ENCODE measurements at places on chromosomes 4 and X. TPM values are rescaled to one million over a fixed set of nuclear protein-coding genes. Genes with fewer than 3 reads are reported as not detected.

- peak overlapping the region; percentile 95 for H3K4me3 ChIP-seq
- no peaks in the 10 kb centered on the region for H3K27me3 ChIP-seq
- peak overlapping the region; percentile 98 for H3K27ac ChIP-seq
Measured at GRCh38 chrX:44871931-44872820, 812 bp upstream of the KDM6A start.

DNA sequence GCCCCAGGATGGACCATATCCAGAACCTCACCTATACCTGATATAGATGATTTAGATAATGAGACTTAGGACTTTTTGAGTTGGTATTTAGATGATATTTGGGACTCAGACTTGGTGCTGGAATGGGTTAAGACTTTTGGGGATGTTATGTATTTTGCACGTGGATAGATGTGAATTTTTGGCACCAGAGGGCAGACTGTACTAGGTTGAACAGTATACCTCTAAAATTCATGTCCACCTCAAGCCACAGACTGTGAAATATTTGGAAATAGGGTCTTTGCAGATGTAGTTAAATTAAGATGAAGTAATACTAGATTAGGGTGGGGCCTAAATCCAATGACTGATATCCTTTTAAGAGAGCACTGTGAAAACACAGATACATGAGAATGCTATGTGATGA, 15.6 kb downstream of the RBM41 start:
- peaks cover 8% of the 10 kb centered on the region for H3K4me1 ChIP-seq
- DNase-seq = no peak
- H3K4me3 ChIP-seq = no peak overlapping the region
- peaks cover 18% of the 10 kb centered on the region for H3K36me3 ChIP-seq
- no peak overlapping the region for H3K27ac ChIP-seq
- H3K27me3 ChIP-seq = no peaks in the 10 kb centered on the region

- H3K4me3 ChIP-seq = no peak overlapping the region
- no peak for DNase-seq
- no peaks in the 10 kb centered on the region for H3K36me3 ChIP-seq
Measured at GRCh38 chr4:139633661-139634060, 32.0 kb upstream of the MGST2 start.

GRCh38 chr4:153622093-153622492, 62.0 kb upstream of the TLR2 start:
- H3K27ac ChIP-seq = no peak overlapping the region
- peaks cover 61% of the 10 kb centered on the region for H3K36me3 ChIP-seq
- no peak for DNase-seq

DNA sequence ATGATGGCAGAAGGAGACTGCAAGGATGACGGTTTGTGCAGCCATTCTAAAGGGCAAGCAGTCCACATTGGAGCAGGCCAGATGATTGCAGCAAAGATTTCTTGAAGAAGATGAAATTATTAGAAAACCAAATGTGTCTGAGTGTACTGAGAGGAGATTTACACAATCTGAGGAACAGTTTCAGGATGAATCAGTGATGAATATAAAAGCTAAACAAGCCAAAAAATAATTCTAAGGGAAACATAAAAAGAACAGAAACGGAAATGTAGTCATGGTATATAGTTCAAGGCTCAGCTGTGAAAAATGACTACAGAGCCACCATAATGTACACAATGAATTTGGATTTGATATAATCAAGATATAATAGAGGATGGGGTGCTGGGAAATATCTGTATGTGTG, 168.5 kb downstream of the PDGFC start:
- no peak overlapping the region for H3K4me3 ChIP-seq
- H3K27me3 ChIP-seq = no peaks in the 10 kb centered on the region
- H3K27ac ChIP-seq = no peak overlapping the region
- DNase-seq = no peak

DNA sequence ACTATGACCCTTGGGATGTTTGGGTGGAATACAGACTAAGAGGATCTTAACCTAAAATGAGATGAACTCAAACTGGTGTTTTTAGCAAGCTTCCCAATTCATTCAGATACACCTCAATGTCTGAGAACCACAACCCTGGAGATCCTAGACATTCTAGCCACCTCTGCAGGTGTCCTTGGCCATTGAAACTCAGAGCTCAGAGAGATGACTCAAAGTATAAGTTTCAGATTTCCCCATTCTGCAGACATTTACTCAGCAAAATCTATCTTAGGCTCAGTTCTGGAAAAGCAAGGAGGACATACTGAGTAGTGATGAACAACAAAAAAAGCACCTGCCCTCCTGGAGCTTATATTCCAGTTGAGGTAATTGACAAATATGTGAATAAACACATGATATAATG, 47.8 kb downstream of the COMMD8 start:
- no peaks in the 10 kb centered on the region for H3K36me3 ChIP-seq
- H3K27ac ChIP-seq = no peak overlapping the region
- no peak overlapping the region for H3K4me3 ChIP-seq
- DNase-seq = no peak
- no peaks in the 10 kb centered on the region for H3K4me1 ChIP-seq
- peaks cover 2% of the 10 kb centered on the region for H3K27me3 ChIP-seq

DNA sequence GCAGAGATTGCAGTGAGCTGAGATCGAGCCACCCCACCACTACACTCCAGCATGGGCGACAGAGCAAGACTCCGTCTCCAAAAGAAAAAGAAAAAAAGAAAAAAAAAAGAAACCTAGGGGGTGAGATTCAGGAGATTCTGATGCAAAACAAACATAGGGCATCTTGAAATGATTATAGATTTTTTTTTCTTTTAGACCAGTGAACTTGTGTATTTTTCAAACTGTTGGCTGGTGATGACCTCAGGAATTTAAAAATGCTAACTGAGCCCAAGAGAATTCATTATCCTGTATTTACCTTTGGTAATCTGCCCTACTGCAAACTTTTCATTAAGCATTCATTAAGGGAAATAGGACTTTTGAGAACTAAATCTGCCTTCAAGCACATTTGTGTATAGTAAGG, 20.6 kb downstream of the ATP10D start:
- H3K27ac ChIP-seq = no peak overlapping the region
- H3K4me1 ChIP-seq = peaks cover 4% of the 10 kb centered on the region
- DNase-seq = no peak

GRCh38 chr4:180587379-180587778, 1655.8 kb upstream of the TENM3 start:
- no peak overlapping the region for H3K4me3 ChIP-seq
- H3K27me3 ChIP-seq = no peaks in the 10 kb centered on the region
- no peak for DNase-seq
- H3K27ac ChIP-seq = no peak overlapping the region
- H3K4me1 ChIP-seq = no peaks in the 10 kb centered on the region
- no peaks in the 10 kb centered on the region for H3K36me3 ChIP-seq

DNA sequence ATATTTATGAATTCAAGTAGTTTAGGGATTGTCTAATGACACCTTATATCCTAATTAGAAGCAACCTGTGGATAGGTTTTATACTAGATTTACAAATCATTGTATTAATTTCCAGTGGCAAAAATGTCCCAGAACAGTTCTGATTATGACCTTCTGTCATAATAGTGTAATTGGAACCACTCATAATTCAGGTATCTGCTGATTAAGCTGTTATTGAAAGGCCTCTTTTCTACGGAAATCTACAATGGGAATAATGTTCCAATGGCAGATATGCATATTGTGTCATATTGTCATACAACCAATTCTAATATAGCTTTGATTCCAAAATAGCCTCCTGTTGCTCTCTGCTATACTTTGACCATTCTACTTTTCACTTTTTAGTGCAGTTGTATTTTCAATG, 19.0 kb downstream of the MMRN1 start:
- H3K4me1 ChIP-seq = no peaks in the 10 kb centered on the region
- no peaks in the 10 kb centered on the region for H3K27me3 ChIP-seq
- no peak overlapping the region for H3K4me3 ChIP-seq
- DNase-seq = no peak
- no peaks in the 10 kb centered on the region for H3K36me3 ChIP-seq

DNA sequence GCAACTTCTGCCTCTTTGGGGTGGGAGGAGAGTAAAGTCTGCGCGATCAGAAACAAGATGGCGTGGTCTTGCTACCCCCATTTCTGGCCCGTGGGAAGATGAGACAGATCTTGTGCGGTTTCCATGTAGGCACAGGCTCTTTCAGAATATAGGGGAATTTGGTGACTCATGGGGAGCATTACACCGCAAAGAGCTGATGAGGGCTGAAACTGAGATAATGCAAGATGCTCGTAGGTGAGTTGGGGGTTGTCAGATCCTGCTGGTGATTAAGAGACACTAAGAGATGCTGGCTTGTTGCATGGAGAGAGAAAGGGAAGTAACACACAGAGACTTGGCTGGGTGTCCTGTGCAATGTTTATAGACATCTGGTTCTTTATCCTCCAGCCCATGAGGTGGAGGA, 1.5 kb downstream of the EVC start:
- H3K4me1 ChIP-seq = peaks cover 16% of the 10 kb centered on the region
- DNase-seq = peak; percentile 58
- H3K4me3 ChIP-seq = peak overlapping the region; percentile 48
- no peak overlapping the region for H3K27ac ChIP-seq
- peaks cover 31% of the 10 kb centered on the region for H3K27me3 ChIP-seq

- no peaks in the 10 kb centered on the region for H3K27me3 ChIP-seq
- no peak for DNase-seq
- H3K4me3 ChIP-seq = no peak overlapping the region
- H3K36me3 ChIP-seq = peaks cover 21% of the 10 kb centered on the region
- peaks cover 17% of the 10 kb centered on the region for H3K4me1 ChIP-seq
Measured at GRCh38 chrX:57367649-57368048, 81.1 kb downstream of the FAAH2 start.

DNA sequence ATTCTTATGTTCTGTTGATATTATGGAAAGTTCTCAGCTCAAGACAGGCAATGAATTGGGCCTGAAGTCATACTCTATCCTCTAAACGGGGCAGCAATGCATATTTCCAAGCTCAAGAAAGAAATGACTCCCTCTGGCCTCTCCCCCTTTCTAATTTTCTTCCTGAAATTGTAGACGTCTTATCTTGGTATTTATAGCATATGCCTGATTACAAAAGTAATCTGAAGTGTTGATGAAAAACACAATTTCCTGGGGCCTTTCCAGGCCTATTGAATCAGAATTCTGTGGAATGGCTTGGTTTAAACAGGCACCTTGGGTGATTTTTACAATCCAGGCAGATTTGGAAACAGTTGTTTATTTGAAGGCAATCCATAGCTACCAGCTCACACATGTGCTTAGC, 21.4 kb upstream of the PGRMC2 start:
- no peak overlapping the region for H3K4me3 ChIP-seq
- no peaks in the 10 kb centered on the region for H3K27me3 ChIP-seq
- H3K27ac ChIP-seq = no peak overlapping the region

- H3K36me3 ChIP-seq = no peaks in the 10 kb centered on the region
- no peak overlapping the region for H3K27ac ChIP-seq
- no peak for DNase-seq
- no peaks in the 10 kb centered on the region for H3K27me3 ChIP-seq
Measured at GRCh38 chr4:166324321-166324720, 451.3 kb downstream of the TLL1 start.

GRCh38 chrX:150649096-150649870, 43.9 kb upstream of the MTMR1 start:
- peak overlapping the region; percentile 59 for H3K27ac ChIP-seq
- H3K27me3 ChIP-seq = no peaks in the 10 kb centered on the region
- H3K4me3 ChIP-seq = no peak overlapping the region
- H3K36me3 ChIP-seq = peaks cover 17% of the 10 kb centered on the region

DNA sequence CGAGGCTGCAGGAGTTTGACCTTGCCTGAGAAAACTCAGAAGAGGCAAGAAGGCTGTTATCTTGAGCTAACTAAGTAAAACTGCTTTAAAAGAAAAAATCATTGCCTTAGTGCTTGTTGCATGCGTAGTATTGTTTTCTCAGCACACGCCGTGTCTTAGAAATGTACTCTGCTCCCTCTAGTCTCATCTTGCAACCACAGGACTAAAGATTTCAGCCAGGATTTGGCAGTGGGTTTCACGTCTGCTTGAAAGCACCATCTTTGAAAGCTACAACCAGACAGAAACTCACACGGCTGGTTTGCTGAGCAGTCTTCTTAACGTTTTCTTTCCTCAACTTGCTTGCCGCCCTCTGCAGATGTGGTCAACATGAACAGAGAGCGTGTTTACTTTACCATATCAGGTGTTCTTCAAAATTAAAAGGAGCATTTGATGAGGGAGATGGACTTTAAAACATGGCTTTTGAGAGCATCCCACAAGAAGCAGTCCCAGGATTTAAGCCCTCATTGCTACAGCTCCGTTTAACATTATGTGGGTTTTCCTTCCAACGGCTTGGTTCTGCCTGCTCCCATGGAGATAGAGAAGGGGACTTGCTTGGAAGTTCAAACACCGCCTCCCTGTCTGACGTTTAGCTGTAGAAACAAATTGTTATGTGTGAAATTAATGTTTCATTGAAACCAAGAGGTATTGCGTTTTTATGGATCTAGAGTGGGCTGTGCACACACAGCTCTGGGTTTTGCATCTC, 3.4 kb downstream of the SORCS2 start:
- no peak for DNase-seq
- no peaks in the 10 kb centered on the region for H3K36me3 ChIP-seq
- no peak overlapping the region for H3K27ac ChIP-seq
- H3K4me3 ChIP-seq = no peak overlapping the region

DNA sequence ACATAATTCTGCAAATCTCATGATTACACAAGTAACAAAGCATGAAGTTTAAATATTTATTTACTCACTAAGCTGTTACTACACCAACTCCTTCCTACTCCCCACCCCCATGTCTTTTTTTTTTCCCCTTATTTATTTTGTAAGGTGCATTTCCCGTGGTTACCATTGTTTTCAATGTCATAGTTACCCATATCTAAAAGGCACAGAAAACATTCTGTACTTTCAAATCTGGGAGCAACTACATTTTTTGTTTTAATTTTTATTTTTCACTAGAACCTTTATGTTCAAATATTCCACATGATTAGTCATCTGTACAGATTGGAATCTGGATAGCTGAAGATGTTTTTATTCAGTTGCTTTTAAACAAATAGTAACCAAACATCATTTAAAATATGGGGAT, 62.8 kb downstream of the PPP3CA start:
- no peak overlapping the region for H3K27ac ChIP-seq
- no peak overlapping the region for H3K4me3 ChIP-seq
- no peaks in the 10 kb centered on the region for H3K36me3 ChIP-seq
- no peaks in the 10 kb centered on the region for H3K27me3 ChIP-seq

DNA sequence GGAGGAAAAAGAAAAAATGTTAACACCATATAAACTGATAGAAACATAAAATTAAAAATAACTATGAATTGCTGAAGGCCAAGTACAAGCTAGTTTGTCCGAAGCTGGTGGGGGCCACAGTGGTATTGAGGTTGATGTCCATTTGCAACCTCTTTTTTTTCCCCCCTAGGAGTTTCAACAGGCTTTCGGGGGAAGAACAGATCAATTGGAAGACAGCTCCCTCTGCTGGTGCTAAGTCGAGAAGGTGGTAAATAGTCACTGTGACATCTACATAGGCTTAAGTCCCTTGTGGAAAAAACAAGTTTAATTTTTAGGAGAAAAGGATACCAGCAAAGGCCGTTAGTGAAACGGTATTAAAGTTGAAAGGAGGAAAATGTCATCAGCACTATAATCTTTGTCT, 115.7 kb upstream of the ZXDA start:
- no peaks in the 10 kb centered on the region for H3K27me3 ChIP-seq
- peak; percentile 21 for DNase-seq
- H3K36me3 ChIP-seq = no peaks in the 10 kb centered on the region

- no peak overlapping the region for H3K27ac ChIP-seq
- no peaks in the 10 kb centered on the region for H3K4me1 ChIP-seq
- no peak for DNase-seq
- no peaks in the 10 kb centered on the region for H3K27me3 ChIP-seq
Measured at GRCh38 chrX:70084592-70085240, 22.5 kb downstream of the OTUD6A start.

ELF2 gene
- 29.7 TPM for total RNA-seq

STK32B gene
- not detected for total RNA-seq

BEND4 gene
- total RNA-seq = 0.19 TPM

MAGEB17 gene
- not detected for total RNA-seq

CYSLTR1 gene
- 2.5 TPM for total RNA-seq

SHROOM3 gene
- total RNA-seq = not detected

TBX22 gene
- not detected for total RNA-seq

RTL9 gene
- 0.05 TPM for total RNA-seq
